ENCODE measurements at places on chromosomes 2 and 18.

- peak; percentile 23 for DNase-seq
These were observed 91.6 kb upstream of the CTDP1 start for GRCh38 chr18:79587779-79588635.

DNA sequence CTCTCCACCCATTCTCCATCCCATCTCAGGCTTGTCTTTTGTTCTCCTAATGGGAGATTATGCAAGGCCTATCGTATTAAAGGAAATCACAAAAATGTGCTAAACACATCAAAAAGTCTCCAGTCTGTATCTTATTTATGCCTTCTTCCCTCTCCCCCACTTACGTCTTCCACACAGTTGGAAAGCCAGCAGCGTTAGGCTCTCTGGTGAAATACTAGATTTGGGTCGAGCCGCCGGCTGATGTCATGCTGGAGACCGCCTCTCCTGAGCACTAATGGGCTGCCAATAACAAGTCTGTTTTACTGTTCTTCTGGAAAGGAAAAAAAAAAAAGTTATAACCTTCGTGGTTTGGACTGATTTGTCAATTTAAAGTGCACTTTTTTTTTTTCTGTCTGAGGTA is 182.7 kb upstream of the SIX2 start:
- DNase-seq: peak; percentile 47

GRCh38 chr2:230677201-230677946 is 35.3 kb upstream of the CAB39 start:
- DNase-seq: no peak

- DNase-seq: no peak
These were observed 72.5 kb upstream of the ID2 start for GRCh38 chr2:8609357-8609811.

- no peak for DNase-seq
These were observed 80.5 kb upstream of the OTOF start for GRCh38 chr2:26558271-26559043.

- no peak for DNase-seq
These were observed 364.0 kb downstream of the LRATD1 start for GRCh38 chr2:14996351-14997014.

GRCh38 chr2:147989809-147990403 is 30.6 kb downstream of the ORC4 start:
- DNase-seq: no peak

DNA sequence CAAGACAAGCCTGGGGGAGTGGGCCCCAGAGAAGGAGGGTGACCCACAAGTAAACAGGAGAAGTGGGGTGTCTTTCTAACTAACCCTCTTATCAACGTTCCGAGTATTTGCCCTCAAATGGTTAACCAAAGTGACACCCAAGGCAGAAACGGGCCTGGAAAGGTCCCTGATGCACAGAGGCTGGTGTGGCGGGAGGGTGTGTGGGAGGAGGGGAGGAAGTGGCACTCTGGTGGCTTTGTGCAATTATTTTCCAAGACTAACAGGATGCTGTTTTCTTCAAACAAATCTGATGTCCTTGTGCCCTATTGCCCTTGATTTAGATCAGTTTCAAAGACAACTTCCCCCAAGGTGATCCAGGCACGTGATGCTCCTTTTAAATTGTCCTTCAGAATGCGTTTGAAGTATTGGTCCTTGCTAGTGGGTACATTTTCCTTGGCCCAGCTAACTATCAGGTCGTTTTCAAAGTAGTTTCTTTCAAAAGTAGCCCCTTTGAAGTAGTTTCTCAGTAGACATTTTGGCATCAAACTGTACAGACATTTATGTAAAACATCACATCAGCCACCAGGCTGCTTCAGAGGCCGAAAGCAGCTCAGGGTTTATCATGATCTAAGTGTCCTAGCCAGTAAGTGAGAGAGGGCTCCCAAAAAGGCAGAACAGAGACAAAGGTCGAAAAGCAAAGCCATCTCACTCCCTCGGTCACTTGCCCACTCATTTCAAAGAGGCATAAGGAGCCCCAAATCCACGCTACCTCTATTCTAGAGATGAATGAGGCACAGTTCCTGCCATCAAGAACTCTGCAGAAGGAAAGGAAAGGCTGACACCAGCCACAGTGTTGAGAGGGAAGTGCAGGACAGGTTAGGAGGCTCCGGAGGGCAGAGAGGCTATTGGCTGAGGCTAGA is 371.1 kb upstream of the ID2 start:
- no peak for DNase-seq

DNA sequence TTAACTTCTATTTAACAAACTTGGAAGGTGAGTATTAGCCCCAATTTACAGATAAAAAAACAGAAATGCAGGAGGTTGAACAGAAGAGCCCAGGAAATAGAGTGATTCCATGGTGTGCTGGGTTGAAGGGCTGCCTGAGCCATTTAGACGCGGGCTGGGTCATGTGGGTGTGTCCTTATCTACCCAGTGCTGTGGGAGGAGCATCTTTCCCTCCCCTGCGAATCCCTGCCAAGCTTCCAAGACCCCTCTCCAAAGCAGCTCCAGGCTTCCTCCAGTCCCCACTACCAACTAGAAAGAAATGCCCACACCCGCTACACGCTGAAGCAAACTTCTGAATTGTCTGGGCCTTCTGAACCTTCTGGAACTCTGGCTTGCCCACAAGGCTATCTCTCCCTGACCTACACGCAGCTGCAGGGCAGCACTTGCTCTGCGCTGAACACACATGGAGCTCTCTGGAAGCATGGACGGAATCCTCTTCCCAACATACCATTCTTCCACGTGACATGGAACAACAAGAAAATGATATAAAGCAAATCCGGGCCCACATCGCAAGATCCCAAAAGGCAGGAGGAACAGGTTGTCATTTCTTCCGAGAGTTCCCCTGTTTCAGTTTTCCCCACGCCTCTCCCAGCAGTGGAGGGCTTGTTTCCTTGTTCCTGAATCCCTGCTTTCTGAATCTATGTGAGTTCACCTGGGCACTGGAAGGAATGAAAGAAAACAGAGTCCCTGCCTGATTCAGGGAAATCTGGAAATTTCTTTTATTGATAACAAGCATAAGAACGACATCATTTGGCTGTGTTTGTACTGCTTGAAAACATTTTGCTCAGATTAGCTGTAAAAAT is 562.7 kb upstream of the ID2 start:
- no peak for DNase-seq

DNA sequence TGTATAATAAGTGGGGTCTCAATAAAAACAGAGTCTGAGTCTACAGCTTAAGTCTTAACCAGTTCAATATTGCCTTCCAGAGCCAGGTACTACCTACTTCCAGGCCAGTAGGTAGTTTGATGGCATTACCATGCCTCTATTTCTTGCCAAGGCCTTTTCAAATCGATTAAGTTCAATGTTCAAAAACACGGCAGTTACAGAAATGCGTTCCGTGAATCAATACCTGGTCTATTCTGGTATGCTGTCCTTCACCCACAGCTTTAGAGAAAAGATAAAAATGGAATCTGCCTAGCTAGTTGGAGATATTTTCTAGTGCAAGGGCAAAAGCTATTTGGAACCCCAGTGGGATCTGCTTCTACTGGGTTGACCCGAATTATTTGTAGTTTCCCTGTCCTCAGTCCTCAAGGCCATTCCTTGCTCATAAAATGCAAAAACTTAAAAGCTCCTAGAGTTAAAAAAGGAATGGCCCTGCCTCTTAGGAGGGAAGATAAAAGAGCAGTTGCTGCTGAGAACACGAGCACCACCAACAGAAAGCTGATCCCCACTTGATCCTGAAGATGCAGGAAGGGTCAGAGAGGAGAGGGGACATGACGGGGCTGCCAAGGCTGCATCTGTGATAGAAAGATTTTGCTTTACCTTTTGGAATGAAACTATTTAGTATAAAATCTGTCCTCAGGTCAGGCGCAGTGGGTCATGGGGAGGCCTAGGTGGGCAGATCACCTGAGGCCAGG is 109.6 kb upstream of the SCG2 start:
- no peak for DNase-seq

DNA sequence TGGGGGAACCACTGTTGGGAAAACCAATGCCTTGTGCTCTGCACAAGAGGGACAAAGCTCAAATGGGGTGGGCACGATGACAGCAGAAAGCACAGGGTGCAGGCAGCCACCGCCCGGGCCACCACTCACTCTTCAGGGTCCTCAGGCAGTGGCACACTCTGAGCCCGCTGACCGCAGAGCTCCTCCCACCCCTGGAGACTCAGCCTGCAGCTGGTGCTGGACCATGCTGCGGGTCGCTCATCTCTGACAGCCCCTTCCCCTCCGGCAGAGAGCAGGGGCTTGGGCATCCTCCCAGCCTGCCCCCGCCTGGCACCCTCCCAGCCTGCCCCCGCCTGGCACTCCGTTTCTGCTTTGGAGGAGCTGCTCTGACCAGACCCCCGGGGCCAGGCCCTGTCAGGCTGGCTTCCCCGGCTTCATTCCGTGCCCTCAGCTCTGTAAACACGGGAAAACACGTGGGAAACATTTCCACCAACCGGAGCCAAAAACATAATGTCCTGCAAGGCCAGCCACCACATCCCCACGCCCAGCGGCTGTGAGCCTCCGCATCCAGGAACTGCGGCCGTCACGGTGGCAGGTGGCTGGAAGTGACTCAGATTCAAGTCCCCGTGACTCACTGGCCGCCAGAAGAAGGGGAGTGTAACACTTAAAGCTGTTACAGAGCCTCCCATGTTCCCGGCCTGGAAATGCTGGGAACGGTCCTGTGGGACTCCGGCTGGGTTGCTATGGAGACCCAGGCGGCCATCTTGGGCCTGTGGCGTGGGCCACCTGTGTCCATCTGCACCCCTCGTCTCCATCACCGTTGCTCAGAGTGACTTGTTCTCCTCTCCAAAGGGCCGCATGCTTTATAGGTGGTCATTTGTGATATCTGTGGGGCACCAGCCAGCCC is 6.8 kb upstream of the SNED1 start:
- peak; percentile 86 for DNase-seq

DNA sequence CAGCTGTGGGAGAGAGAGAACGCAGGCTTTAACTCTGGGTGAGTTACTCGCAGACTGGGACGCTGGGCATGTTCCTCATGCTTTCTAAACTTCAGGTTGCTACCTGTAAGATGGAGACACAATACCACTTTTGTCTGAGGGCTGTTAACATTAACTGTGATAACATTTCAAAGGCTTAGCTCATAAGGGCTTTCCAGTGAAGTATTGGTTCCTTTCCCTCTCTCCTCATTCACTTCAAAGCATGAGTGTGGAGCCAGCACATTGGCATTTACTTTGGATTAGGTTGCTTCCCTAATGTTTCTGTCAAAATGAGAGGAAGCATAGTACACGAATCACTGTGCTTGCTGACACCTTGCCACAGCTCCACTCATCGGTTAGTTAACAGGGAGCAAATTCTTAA is 30.2 kb downstream of the INSIG2 start:
- no peak for DNase-seq

DNA sequence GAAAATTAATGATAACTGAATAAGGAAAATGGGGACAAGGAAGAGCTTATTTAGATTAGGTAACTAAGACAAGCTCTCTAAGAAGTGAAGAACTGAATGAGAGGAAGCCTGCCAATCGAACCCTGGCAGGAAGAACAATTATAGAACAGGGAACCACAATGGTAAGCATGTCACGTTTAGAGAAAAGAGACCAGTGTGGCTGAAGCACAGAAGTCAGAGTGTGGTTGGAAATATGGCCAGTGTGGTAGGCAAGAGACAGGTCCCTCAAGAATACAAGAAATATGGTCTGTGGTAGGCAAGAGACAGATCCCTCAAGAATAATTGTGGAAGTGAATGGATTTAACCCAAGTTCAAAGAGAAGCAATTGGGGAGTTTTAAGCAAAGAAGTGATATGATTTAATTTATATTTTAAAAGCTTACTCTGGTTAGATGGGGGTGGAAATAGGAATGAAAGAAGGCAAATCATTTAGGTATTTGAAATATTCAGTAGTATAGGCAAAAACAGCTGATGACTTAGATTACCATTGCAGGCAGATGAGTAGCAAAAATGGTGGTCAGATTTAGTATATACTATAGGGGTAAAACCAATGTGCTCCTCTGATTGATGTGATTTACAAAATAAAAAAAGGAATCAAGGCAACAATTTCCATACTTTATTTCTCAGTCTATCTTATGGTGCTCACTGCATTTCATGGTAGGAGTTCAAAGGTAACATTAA is 38.8 kb upstream of the ERMN start:
- DNase-seq: no peak

- DNase-seq: no peak
These were observed 137.8 kb upstream of the SP5 start for GRCh38 chr2:170577356-170577755.

All from left ventricle myocardium inferior (tissue), 1 donor.